ENCODE measurements at places on chromosomes 2 and 18.

- no peak for DNase-seq
Observed at GRCh38 chr2:99743146-99743545, 253.3 kb upstream of the REV1 start.

DNA sequence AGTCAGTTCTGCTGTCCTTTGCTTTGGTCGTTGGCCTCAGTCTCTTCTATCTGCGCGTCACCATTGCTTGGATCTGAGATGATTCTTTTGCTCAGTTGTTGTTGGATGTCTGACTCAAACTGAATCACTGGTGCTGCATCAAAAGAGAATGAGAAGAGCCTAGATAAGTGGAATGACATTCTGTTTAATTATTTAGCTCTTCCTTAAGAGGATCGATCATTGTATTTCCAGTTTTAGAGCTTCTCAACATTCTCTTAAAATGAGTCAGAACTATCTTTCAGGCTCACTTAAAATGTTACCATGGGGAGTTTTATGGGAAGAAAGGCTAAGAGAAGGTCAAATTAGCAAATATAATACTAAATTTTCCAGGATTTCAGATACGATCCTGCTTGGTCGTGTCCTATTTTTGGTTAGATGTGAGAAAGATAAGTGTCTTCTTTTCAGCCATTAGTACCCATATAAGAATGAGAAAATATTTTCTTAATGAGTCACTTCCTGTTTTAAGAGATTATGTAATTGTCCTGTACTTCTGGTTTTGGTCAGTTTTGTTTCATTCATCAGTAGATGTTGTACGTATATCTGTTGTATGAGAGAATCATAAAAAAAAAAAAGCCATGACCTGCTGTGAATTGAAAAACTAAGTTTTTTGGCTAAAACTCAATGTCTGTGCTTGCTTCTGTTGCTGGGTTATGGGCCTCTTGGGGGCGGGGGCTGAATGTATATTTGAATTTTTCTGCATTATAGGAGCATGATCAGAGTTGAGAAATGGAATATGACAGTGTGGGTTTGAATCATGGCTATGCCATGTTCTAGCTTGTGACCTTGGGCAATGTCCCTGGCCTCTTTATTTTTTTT, 31.6 kb upstream of the CASP10 start:
- peak; percentile 31 for DNase-seq

DNA sequence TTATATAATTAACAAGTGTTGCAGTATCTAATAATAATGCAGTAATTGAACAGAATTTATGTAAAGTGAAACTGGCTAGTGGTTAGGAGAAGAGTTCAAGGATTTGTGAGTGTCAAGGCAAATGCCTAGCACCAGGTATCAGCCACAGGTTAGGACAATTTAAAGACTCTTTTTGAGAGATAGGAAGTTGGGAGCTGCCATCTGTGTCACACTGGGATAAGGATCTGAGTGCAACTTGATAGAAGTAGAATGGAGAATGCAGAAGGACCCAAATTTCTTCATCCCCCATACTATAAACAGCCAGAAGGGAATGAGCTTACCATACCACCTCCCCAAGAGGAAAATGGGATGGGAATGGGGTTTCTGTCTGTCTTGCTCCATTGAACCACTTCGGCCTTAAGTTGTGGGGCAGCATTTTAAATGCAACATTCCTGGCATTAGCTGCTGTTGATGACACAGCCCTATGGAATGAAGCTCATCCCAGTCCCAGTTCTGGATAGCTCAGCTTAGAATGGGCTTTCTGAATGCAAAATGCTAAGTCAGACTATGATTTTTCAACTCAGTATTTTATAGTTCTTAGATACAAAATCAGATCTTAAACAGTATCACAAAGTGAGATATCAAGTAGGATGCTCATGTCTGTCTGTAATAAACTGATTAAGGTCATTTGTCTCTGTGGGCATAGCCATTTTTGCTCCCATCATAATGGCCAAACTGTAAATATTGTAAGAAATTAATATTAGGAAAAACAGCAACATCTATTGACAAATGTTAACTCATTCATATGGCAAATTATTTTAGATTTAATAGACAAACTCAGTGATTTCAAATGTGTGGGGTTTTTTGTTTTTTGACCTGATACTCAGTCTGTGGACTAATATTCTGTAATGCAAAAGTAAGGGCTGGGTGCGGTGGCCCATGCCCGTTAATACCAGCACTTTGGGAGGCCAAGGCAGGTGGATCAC, 44.0 kb downstream of the GPR155 start:
- DNase-seq = no peak

- no peak for DNase-seq
Observed at GRCh38 chr2:43737097-43737854, 36.6 kb upstream of the DYNC2LI1 start.

DNA sequence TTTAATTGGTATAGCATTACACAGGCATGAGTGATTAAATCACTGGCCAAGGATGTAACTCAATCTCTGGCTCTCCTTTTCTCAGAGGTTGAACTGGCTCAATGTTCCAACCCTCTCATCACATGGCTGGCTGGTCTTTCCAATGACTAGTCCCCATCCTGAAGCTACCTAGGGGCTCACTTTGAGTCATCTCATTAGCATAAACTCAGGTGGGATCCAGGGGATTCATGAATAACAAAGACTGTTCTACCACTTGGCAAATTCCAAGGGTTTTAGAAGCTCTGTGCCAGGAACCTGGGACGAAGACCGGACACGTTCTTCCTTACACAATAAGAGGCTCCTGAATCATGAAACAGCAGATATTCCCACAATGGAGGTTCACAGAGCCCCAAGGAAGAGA, 145.0 kb upstream of the SPATS2L start:
- DNase-seq = no peak

DNA sequence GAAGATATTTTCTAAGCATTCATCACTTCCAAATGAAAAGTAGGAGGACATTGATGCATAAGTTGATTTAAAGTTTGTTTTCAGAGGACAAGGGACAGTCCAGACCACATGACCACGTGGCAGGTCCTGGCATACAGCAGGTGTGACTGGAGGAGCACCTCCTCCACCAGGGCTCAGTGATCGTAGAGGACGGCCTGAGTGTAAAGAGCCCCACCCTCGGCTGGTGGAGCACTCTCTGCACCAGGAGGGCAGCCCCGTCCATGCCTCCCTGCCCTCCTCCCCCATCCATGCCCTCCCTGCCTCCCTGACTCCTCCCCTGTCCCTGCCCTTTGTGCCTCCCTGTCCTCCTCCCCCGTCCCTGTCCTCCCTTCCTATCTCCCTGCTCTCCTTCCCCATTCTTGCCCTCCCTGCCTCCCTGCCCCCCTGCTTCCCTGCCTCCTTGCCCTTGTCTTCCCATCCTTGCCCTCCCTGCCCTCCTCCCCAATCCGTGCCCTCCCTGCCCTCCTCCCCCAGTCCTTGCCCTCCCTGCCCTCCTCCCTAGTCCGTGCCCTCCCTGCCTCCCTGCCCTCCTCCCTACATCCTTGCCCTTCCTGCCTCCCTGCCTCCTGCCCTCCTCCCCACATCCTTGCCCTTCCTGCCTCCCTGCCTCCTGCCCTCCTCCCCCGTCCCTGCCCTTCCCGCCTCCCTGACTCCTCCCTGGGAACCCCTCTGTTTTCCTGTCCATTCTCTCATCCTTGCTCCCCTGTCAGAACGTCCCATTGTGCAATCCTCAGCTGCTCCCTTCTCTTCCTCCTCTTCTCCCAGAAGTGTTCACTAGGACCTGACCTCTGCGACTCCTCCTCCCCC, 47.9 kb downstream of the ANKMY1 start:
- no peak for DNase-seq

- DNase-seq = no peak
Observed at GRCh38 chr2:232562515-232563151, 12.1 kb downstream of the EIF4E2 start.

DNA sequence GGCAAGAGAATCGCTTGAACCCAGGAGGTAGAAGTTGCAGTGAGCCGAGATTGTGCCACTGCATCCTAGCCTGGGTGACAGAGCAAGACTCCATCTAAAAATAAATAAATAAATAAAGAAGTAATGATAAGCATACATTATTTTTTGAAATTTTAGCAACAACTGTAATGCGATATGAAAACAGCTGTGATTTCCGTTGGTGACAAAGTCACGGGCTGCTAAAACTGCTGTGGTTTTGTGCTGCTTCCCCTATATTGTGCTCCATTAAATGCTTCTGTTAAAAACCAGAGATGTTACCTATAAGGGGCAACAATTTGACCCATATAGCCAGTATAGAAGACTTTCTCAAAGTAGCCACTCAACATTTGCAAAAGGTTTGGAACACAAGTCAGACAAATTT, 8.3 kb downstream of the TRIM54 start:
- no peak for DNase-seq

- no peak for DNase-seq
Observed at GRCh38 chr18:49111191-49111988, 160.6 kb upstream of the SMAD7 start.

DNA sequence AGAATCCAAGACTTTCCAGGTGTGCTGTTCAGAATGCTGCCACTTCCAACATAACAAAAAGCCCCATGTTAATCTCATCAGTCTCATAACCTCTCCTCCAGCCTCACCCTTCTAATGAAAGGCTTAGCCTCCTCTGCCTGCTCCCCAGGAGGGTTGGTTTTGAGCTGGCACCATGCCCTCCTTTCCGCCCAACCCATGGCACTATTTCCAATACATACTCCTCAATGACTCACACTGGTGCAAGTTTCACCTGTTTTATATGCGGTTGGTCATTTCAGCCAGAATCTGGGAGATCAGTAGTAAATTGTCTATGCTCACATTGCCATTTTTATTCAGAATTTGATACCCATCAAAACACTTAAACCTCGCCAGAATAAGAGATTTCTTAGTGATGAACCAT, 157.6 kb upstream of the NRP2 start:
- DNase-seq = no peak

GRCh38 chr2:102789349-102790090, 27.7 kb downstream of the TMEM182 start:
- DNase-seq = no peak

DNA sequence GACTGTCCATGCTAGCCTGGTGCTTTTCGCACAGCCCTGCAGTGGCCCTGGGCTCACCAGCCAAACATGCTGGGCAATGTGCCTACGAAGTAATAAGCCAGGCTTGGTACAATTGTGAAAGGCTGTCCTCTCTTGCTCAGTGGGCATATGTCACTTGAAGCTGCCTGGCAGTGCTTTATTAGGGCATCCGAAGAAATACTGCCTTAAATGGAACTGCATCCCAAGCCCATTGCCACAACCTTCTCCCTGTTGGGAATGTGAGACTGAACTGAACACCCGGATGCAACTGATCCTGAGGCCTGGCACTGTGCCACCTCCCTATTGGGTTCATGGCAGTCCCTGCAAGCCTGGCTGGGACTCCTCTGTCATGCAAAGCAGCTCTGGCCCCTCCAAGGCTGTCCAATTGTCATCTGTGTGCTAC, 15.9 kb downstream of the CAPG start:
- no peak for DNase-seq

GRCh38 chr2:215847718-215848117, 165.6 kb downstream of the MREG start:
- DNase-seq = no peak

GRCh38 chr2:134203175-134203574, 50.7 kb upstream of the MGAT5 start:
- DNase-seq = no peak

GRCh38 chr2:75870651-75871137, 160.0 kb upstream of the GCFC2 start:
- no peak for DNase-seq

DNA sequence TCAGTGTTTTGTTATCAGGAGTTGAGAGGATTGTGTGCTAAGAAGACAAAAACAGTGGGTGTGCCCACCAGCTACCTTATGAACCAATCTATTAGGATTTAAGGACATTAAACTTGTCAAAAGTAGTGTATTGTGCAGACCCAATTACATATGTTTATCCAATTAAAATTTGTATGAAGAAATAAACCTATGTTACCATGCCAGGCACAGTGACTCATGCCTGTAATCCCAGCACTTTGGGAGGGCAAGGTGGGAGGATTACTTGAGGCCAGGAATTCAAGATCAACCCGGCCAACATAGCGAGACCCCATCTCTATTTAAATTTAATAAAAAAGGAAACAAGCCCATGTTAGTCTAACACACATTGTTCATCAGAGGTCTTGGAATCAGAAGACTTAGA, 162.2 kb downstream of the IRS1 start:
- no peak for DNase-seq

- DNase-seq = no peak
Observed at GRCh38 chr2:178418426-178418825, 32.5 kb downstream of the PRKRA start.

DNA sequence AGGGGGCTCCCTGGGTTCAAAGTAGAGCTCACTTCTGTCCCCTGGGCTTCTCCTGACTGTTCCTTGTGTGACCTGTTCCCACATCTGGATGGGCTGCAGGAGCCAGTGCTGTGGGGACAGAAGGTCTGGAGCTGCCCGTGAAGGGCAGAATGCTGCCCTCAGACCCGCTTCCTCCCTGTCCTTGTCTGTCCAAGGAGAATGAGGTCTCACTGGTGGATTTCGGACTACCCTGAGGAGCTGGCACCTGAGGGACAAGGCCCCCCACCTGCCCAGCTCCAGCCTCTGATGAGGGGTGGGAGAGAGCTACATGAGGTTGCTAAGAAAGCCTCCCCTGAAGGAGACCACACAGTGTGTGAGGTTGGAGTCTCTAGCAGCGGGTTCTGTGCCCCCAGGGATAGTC, 15.5 kb downstream of the EMX1 start:
- no peak for DNase-seq

DNA sequence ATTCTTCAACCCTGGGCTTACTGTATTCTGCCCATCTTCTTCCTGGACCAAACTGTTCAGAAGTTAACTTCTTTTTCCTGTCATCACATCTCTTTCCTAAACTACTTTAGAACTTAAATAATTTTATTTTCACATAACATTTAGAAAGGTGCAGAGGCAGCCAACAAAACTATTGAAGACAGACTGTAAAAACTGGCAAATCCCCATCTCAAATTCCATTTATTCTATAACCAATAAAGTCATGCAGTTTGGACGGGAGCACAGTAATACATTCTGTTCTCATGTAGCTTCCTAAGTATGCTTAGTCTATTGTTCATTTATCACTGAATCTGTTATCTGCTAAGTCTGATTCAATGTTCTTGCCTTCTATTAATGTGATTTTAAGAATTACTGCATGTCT, 99.1 kb downstream of the SMAD2 start:
- DNase-seq = no peak

GRCh38 chr2:157837851-157838441, 38.2 kb downstream of the ACVR1 start:
- no peak for DNase-seq

DNA sequence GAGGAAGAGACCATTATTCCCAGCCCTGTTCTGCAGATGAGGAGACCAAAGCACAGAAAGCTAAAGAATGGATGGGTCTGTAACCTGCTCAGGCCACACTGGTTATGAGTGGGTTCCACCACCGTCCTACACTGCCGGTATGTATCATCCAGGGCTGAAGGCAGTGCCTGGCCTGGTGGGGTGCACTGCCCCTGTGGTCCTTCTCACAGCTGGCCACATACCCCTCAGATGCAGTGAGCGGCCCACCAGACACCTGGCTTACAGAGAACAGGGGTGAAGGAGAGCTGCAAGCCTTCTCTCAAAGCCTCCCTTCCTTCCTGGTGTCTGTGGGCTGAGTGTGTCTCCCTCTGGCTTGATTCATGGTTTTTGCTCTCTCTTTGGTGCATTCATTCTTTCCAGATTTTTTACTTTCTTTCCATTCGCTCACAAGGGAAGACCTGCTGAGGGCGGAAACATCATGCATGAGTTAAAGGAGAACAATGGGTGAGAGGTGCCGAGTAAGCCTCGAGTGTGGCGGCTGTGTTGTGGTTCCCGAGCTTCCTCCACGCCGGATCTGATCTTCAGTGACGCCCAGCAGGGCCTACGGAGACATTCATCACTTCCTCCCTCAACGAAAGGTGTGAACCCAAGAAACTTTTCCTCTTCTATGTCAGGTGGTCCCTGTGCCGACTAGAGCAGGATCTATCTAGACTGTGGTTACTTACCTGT, 62.1 kb upstream of the REL start:
- DNase-seq = peak; percentile 64

- peak; percentile 2 for DNase-seq
Observed at GRCh38 chr2:166017208-166017607, 63.6 kb upstream of the TTC21B start.

Data from activated CD4-positive, alpha-beta T cell treated with anti-CD3 and anti-CD28 coated beads, Interleukin-2, Interleukin-4, amounts not matched to agents 100 ng/mL and 50 ng/mL, durations not matched to agents 16 hours and 8 hours (primary cell).